ENCODE measurements at places on chromosomes 3 and 15.

- no peak for DNase-seq
These were observed 42.5 kb upstream of the RFX7 start for GRCh38 chr15:56286213-56286612.

- DNase-seq: no peak
These were observed 186.9 kb downstream of the KLHL25 start for GRCh38 chr15:85607842-85608241.

- no peak for DNase-seq
These were observed 15.6 kb upstream of the MAGEF1 start for GRCh38 chr3:184727357-184728009.

DNA sequence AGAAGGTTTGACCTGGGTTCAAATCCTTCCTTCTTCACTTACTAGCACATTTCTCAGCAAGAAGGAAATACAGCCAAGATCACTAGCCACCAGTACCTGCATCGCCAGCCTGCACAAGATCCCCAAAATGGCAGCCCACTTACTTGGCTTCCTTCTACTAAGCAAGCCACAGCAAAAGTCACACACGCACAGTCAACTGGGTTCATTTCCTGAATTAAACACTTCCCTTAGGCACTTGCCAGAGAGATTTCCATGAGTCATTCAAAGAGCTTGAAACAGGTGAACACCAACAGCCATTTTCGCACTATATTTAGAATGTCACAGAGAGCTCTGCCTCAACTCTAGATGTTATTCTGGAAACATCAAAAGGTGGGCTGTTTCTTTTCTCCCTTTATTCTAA is 42.6 kb downstream of the MGLL start:
- no peak for DNase-seq

- DNase-seq: no peak
These were observed 28.6 kb upstream of the TEX264 start for GRCh38 chr3:51642462-51642861.
